ENCODE measurements at places on chromosomes 6 and 20.
A peak's percentile ranks its signal among the peaks of the same experiment; 100 is the strongest.

- DNase-seq: no peak
Observed at GRCh38 chr6:41894366-41895299, 542 bp downstream of the USP49 start.

DNA sequence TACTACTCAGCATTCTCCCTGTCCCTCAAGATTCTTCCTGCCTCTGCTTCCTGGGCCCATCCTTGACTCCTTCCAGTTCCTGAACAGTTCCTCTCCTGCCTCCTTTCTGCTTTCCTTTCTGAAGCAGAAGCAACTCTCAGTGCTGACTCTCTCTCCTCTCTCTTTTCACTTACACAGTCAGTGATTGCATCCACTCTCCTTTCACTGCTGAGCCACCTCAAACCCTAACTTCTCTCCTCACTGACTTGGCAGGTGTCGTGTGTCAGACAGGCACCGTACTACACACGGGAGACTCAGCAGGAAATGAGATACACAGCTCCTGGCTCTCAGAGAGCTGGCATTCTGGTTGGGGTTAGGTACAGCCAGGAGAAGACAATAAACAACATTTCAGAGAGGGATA lies 5.6 kb downstream of the ABHD16A start:
- no peak for DNase-seq

DNA sequence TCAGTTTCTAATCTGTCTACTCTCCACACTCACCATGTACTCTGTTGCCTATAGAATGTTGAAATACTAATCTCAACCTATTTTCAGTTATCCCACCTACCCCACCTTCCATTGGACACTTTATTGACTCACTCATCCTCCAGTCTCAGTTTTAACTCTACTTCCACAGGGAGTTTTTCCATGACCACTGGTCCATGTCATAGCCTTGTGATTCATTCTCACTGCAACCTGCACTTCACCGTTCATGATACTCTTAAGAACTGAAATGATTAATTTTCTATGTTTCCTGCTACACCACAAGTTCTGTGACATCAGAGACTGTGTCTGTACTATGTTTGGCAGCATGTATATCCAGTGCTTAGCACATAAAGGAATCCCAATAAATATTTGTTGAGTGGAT lies 122.8 kb upstream of the HSF2 start:
- no peak for DNase-seq

DNA sequence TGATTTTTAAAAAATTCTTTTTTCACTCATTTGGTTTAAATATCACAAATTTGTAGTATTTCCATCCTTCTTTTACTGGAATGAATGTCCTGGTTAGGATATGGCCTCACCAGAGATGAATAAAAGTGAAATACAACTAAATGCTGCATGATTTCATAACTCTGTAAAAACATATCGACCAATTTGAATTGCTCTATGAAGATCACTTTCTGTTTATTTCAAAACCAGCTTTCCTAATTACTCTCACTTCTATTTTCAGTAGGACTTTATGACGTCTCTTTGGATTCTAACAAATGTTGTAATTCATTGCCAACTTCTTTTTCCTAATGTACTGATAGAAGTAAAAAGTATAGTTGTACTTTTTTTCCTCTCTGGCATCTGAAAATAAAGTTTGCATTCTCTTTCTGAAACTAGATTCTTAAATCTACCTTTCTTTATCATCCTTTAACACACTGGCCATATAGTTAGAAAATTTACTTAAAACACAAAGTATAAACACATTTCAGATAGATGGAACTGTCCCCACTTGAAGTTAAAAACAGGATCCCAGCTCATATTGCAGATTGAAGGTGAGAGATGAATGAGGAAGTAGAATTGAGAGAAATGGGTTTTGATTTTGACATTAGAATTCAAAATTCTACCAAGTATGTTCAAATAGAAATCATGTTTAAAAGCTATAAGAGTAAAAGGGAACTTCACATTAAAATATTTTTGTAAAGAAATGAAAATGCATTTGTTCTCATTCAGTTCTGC lies 40.3 kb upstream of the IL20RA start:
- DNase-seq: no peak

DNA sequence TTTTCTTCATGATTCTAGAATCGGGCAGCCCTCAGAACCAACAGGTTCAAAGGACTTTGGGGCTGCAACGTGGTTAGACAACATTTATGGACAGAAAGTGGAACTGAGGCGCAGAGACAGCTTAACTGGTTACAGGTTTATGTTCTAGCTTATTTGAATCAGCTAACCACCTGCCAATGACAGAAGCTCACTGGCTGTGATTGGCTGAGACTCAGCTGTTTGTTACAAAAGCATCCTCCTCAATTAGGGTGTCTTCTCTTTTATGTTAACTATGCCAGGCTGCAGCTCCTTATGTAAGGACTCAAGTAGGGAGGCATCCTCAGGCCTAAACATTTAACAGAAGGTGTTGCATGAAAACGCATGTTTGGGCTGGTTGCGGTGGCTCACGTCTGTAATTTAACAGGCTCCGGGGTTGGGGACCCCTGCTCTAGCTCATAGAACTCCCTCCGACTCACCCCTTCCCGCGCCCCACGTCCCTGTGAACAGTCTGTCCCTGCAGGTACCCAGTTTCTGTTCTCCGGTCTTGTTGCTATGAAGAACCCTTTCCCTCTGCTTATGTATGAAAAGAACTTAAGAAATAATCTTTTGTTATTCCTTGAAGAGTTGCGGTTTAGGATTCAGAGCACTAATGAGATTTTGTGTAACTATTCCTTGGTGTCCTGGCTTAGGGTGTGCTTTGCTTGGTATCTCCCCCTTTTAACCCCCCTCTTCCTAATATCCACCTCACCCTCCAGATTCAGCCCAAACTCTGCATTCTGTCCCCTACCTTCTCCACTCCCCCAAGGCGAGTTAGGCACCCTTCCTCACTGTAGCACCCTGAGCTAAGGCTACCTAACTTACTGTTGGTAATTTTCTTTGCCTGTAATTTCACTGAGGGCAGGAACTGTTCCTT lies 1.2 kb upstream of the TMEM181 start:
- DNase-seq: peak; percentile 53

DNA sequence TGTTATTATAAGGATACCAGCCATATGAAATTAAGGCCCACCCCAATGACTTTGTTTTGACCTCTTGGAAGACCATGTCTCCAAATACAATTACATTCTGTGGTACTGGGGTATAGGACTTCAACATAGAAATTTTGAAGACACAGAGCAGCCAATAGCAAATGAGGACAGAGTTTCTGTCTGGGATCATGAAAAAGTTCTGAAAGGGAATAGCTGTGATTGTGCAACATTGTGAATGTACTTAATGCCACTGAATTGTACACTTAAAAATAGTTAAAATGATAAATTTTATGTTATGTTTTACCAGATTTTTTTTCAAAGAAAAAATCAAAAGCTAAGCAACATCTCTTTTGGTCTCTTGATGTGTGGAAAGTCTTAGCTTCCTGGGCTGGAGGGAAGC lies 27.0 kb upstream of the AGPAT4 start:
- no peak for DNase-seq

DNA sequence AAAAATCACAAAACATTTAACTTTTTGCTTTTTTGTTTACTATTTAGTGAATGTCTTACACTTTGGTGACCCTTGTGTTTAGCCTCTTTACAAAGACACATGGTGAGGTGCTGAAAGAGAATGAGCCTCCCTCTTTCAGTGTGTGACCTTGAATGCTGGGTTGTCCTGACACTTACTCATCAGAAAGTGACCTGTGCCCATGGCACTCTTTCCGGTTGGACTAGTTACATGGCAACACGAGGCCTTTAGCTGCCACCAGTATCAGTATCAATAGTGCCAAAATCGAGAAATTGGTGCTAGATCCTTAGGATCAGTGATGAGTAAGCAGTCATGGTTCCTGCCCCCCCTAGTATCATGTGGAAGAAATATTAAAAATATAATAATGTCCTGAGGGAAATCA lies 1.7 kb upstream of the RPL7L1 start:
- no peak for DNase-seq

GRCh38 chr6:33904050-33904746 lies 100.4 kb upstream of the MLN start:
- DNase-seq: no peak

GRCh38 chr20:56289652-56290051 lies 41.1 kb downstream of the MC3R start:
- DNase-seq: no peak

DNA sequence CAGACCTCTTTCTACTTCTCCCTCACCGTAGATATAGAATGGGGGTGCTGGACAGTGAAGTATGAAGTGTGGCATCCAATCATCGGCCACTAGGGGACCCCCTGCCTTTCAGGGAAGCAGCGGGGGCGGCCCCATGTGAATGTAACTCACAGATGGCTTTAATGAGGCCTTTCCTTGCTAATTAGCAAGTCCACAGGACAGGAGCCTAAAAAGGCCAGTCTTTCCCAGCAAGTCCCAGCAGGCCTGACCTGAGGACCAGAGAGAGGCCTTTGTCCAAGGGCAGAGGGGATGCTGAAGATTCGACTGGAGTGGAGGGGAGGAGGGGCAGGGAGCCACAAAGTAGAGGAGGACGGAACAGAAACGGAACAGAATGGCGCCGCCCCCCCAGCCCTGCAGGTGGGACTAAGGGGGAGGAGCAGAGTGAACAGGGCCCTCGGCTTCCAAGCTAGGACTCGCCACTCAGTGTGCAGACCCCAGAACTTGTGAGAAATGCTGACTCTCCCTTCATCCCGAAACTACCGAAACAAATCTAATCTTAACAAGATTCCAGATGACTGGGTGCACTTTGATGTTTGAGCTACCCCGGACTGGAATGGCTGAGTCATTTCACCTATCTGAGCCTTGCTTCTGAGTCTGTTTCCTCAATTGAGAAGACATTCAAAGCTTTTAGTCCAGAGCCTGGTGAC lies 5.8 kb downstream of the C6orf132 start:
- no peak for DNase-seq

DNA sequence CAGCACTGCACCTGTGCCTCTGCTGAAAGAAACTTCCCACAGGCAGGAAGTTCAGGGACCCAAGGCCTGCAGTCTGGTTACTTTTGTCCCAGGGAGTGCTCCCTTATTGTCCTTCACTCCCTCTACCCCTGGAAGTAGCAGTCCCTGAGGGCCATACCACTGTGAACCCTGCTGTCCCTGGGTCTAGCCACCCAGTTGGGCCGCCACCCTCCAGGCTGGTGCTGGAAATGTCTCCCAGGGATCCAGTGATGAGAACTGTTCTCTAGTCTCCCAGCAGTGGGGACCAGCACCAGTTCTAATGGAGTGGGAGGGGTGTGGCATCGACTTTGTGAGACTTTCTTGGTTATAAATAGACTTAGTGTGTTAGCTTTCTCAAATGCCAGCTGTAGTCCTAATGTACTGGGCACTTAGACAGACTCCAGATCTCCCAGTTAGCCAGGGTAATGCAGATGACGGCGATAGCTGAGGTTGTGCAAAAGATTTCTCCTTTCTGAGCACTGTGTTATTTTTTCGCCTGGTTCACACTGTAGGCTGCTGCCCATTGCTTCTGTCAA lies 462.5 kb downstream of the CDH26 start:
- no peak for DNase-seq

- no peak for DNase-seq
Observed at GRCh38 chr6:42933205-42933604, 3.9 kb downstream of the CNPY3 start.

DNA sequence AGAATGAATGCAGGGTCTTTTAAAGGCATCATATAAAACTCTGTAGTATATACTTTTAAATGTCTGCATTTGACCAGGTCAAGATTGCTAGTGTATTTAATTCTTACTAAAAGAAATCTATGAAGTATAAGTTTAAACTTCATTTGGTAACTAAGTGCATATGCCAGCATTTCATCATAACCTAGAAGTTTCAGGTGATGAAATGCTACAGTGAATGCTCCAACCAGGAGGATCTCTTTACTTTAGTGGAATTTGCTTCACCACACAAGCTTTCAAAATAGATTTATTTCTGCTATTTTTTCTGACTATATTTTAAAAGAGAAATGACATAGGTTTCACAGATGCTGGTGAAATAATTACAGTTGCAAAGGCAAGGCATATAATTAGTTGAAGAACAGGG lies 141.9 kb downstream of the HIVEP2 start:
- no peak for DNase-seq

- no peak for DNase-seq
Observed at GRCh38 chr20:52410182-52410647, 218.6 kb upstream of the ZFP64 start.

- DNase-seq: no peak
Observed at GRCh38 chr6:169530752-169531123, 171.1 kb downstream of the WDR27 start.

- DNase-seq: no peak
Observed at GRCh38 chr6:50272611-50273010, 222.9 kb upstream of the DEFB112 start.

- no peak for DNase-seq
Observed at GRCh38 chr20:54067606-54068174, 2.7 kb downstream of the BCAS1 start.

GRCh38 chr6:127968394-127968793 lies 67.5 kb upstream of the THEMIS start:
- DNase-seq: no peak

DNA sequence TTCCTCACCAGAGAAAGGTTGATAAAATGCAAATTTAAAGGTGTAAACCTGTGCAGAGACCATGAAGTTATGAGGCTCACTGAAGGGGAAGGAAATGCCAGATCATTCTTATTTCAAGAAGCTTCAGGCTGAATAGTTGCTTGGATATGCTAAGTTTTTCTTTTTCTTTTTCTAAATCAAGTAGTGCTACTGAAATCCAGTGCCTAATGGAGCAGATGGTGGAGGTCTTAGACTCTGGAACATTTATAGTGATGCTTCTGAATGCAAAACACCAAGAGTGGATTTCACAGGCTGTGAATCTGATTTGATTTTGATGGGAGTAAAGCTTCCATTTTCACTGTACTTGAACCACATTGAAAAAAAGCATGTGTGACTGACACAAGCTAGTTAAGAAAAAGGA lies 151.2 kb upstream of the BEND3 start:
- DNase-seq: no peak

DNA sequence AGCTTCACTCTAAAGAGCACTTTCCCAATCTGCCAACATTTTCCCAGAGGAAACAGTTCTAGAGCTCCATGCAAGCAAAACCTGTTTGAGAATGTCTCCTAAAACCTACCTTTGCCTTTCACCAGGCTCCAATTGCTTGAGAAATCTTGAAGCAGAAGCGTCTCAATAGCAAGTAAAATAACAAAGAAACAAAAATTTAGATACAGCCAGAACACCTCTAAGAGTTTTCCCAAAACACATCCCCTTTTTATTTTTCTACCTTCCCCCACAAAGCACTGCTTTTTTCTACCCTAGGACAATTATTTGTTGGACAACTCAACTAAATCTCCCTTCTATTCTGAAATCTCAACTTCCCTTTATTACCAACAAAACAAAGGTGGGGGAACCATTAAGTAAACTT lies 3.6 kb downstream of the VGLL2 start:
- DNase-seq: no peak

- DNase-seq: no peak
Observed at GRCh38 chr6:111105578-111105977, 18.3 kb downstream of the SLC16A10 start.

- DNase-seq: no peak
Observed at GRCh38 chr6:10643201-10643651, 51.2 kb downstream of the C6orf52 start.

Data from mesenteric fat pad (tissue), 1 donor.